ENCODE measurements at places on chromosomes 1 and 21.

DNA sequence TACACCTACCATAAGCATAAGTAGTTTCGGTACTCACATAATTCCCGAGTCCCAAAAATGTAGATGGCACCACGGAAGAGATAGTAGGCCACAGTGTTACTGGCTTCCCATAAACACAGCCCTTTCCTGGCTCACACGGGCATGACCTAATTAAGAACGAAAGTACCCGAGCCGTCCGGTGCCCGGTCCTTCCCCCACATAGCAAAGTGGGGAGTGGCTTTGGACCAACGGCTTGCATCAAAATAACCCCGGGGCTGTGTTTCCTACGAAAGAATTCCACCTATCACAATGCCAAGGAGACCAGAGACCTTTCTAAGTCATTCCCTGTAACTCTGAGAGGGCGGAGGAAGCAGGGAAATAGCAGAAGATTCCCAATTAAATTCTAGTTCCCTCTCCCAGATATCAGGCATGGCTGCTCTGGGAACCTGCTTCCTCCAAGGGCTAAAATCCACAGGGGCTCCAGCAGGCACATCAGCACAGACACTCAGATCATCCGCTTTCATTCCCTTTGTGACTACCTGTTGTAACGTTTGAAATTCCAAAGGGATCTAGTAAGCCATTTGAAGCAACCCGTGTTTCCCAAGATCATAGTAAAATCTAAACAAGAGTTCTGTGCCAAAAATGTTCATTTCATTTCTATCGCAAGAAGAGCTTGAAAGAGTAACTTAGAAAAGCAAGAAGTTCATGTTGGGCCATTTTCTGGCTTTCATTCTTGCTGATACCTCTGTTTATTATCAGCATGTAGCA lies at the start of gene TMPRSS3:
Gene TMPRSS3 (minus strand): TSS at position 148 of the 747 bp plus-strand sequence. CDS start 635 bp downstream, outside the sequence.
- no peak for DNase-seq

DNA sequence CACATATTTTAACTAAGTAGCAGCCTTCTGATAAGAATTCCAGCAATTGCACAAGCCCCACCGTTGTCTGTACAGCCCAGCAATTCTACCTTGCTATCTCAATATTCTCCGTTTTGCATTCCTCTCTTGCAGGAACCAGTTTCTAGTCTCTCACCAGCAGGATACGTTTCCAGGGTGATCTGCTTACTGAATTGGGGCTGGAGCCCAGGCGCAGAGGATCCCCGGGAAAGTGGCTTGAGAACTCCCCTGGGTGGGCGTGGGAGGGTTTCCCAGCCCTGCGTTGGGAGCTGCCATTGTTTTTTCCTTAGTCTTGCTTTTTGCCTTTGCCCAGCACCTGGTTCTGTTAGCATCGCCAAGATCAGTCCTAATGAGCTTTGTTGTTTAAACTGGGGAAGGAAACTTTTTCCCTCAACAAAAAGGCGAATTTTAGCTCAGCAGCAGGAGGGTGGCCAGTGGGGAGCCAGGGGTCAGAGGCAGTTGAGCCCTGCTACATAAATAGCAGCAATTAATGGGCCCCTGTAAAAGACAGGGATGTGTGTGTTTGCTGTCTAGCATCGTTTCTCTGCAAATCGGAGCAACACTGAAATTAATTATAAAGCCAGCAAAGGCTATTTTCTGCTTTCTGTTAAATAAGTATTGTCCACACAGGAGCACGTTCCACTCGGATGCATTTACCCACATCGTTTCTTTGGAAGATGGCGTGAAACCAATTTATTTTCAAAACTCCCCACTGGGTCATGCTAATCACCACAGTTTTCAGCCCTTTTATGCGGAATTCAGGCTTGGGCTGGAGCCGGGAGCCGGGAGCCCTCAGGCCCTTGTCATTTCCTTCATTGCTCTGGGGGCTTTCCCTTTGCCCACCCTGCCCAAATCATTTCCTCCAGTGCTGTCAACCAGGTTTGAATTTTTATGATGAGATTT lies 36.6 kb downstream of the HUNK start:
- no peak for DNase-seq

DNA sequence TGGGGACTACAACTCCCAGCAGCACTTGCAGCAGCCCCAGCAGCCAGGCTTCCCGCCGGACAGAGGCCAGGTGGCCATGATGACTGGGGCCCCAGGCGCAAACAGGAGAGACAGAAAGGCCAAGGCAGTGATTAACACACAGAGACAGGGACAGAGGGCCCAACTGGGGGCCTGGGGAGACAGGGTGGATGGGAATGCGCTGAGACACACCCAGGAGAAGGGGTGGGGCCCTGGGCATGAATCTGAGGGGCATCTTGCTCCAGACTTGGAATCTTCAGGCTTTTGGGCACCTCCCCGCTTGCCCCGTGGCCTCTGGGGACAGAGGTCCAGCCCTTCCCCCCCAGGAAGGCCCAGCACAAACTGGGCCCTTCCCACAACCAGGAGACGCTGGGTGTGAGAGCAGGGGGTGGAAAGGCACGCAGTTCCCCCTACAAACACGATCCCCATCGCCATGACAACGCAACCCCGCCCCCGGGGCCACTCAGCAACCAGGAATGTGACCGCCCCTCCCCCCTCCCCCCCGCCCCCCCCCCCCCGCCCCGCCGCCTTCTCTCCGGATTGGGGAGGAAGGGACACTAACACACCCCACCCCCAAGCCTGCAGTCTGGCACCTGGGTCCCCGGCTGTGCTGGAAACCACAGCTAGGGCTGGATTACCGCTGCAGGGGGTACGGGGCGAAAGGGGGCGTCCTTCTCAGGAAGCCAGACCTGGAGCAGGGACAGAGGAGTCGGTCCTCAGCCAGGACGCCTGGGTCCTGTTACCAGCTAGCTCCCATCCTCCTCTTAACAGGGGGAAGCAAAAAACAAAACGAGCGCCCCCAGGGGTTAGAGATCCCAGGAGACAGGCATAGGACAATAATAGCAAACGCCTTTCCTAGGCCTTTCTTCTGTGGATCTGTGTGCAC lies 4.5 kb downstream of the HDGF start:
- DNase-seq = no peak

GRCh38 chr1:116465845-116466685 lies 93.0 kb downstream of the ATP1A1 start:
- no peak for DNase-seq

Measured in stimulated activated CD4-positive, alpha-beta T cell treated with anti-CD3 and anti-CD28 coated beads, TNF-alpha, amount 100 ng/mL, for 1 hour (primary cell).